ENCODE measurements at places on chromosomes 4 and X.

GRCh38 chr4:87961993-87962392 lies 13.5 kb upstream of the SPP1 start:
- DNase-seq: no peak

- DNase-seq: no peak
These were observed 117.9 kb downstream of the INPP4B start for GRCh38 chr4:142728233-142728632.

DNA sequence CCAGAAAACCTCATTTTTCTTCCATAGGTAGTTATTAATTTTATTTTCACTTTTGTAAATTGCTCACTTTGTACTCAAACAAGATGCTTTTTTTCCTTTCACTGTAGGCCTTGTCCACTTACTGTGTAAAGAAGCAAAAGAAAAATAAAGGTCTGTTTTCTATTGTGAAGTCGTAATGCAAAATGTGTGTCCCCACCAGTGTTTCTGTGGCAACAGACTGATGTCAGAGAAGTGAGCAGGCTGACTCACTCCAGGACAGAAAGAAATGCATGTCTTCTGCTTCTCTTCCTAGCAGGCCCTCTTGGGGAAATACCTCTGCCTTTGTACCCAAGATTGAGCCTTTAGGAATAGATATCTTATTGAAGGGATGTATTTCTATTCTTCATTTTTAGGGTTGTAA lies 30.3 kb downstream of the INPP4B start:
- DNase-seq: peak; percentile 80

GRCh38 chrX:39726771-39727170 lies 371.0 kb downstream of the BCOR start:
- no peak for DNase-seq

GRCh38 chr4:181971973-181972372 lies 271.2 kb upstream of the TENM3 start:
- no peak for DNase-seq

DNA sequence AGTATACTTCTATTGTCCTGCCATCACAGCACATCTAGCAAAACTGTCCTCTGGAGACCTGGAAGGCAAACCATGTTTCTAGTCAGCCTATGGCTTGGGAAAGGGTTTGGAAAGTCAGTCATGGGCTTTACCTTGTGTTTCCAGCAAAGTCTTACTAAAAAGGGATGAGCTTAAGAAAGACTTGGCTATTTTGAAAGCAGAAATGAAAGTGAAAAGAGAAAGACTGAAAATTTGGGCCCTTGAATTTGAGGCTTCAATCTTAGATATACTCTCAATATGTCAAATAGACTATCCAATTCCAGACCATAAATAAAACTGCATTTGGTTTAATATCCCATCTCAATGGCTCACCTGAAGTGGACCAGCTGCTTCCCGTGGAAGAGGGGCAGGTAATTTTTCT lies 127.9 kb downstream of the ZNF330 start:
- DNase-seq: peak; percentile 71

DNA sequence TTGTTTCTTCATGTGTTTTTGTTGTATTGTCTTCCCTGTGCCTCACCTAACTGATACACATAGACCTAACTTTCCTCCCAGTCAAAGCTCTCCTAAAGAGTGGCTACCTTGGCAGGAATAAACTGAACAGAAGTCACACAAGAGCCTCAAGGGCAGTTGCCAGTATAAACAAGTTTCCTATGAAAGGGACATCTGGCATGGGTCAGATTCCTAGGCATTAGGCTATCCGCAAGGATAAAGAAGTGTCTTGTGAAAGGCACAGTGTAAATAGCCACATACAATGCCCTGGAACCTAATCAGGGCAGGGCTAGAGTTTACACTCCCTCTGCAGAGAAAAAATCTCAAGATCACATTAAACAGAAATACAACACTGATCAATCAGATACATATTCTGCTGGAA lies 220.8 kb downstream of the SPANXN3 start:
- DNase-seq: no peak

GRCh38 chrX:107659768-107660167 lies 31.5 kb downstream of the PRPS1 start:
- peak; percentile 43 for DNase-seq

- DNase-seq: no peak
These were observed 20.9 kb upstream of the DUSP9 start for GRCh38 chrX:153626025-153626633.

DNA sequence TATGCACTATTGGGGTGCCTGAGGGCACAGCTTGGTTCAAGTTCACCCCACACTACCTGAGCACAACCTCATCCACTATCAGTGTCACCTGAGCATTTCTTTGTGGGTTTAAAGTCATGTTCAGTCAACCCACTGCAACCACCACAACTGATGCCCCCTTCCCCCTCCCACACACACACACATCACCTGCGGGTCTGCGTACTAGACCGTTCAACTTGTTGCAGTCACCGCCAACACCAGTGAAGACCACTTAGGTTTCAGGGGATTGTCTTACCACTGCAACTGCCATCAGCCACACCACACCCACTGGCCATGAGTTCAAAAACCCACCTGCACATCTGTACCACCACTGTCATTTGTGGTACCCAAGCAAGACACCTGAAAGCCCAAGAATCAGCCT lies 355.0 kb downstream of the SH3BGRL start:
- no peak for DNase-seq

- peak; percentile 81 for DNase-seq
These were observed 12.3 kb upstream of the NDP start for GRCh38 chrX:43985511-43985910.

DNA sequence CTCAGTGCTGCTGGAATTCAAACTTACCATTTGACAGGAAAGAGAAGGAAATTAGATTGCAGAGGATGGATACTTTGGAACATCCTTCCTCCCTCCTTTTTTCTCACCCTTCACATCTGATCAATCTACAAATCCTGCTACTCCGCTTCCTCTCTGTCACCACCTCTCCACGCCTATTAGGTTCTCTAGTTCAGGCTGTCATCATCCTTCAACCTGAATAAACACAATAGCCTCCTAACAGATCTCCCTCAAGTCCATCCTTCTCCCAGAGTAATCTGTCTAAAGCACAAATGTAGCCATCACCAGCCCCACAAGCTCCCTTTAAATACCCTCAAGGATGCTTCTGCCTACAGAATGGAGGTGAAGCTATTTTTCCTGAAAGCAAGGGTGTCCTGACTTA lies 20.0 kb upstream of the SLAIN2 start:
- DNase-seq: no peak

- no peak for DNase-seq
These were observed 46.7 kb downstream of the MAGEB17 start for GRCh38 chrX:16213961-16214360.
